ENCODE measurements at places on chromosomes 4 and X.

GRCh38 chrX:20529711-20530110 is 263.0 kb upstream of the RPS6KA3 start:
- no peak for DNase-seq

DNA sequence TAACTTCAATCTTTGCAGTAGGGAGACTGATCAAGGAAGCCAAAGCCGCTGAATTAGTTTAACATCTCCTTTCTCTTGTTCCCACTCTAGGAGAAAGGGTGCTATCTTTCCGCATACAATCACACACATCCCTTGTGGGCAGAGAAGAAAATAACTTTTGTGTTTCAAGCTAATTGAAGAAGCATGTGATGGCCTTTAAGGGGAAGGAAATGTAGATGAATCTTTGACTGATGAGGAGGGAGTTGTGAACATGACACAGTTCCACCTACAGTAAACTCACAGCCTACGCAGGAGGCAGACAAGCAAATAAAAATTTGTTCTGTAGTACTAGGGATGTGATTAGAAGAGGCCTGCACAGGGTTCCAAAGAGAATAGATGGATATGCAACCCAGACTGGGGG is 14.7 kb upstream of the SPATA4 start:
- DNase-seq: no peak

DNA sequence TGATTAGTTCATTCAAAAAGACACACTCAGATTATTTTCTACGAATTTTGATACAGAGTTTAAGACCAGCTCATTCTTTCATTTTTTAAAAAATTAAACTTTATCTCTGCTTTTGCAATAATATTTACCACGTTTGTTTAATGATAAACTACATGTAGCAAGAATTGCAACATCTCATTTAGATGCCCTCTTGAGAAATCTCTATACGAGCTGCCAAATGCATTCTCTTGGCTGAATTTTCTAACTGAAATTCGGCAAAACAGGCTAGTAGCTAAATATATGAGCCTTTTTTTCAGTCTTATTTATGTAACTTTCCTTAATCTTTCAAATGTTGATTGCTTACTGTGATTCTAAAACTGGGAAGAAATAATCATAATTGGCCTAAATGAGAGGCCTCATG is 2.1 kb upstream of the GC start:
- no peak for DNase-seq

GRCh38 chr4:171629182-171629581 is 184.0 kb upstream of the GALNTL6 start:
- DNase-seq: no peak

DNA sequence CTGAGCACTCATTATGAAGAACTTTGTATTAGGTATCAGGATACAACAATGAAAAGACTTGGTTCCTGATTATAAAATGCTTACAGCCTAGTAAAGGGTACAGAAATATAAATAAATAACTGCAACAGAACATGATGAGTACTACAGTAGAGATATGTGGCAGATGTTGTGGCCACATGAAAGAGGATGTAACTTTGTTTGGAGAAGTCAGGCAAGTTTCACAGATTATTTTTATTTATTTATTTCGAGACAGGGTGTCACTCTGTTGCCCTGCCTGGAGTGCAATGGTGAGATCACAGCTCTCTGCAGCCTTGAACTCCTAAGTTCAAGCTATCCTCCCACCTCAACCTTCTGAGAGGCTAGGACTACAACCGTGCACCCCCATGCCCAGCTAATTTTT is 15.8 kb upstream of the UBE2K start:
- DNase-seq: no peak

GRCh38 chrX:73525928-73526690 is 36.9 kb upstream of the CHIC1 start:
- DNase-seq: no peak

- no peak for DNase-seq
These were observed 43.3 kb upstream of the SOD3 start for GRCh38 chr4:24751926-24752539.

- DNase-seq: peak; percentile 47
These were observed 390.3 kb downstream of the SH2D1A start for GRCh38 chrX:124736553-124737270.

- DNase-seq: peak; percentile 16
These were observed 4.0 kb downstream of the NUDT10 start for GRCh38 chrX:51336584-51336983.

DNA sequence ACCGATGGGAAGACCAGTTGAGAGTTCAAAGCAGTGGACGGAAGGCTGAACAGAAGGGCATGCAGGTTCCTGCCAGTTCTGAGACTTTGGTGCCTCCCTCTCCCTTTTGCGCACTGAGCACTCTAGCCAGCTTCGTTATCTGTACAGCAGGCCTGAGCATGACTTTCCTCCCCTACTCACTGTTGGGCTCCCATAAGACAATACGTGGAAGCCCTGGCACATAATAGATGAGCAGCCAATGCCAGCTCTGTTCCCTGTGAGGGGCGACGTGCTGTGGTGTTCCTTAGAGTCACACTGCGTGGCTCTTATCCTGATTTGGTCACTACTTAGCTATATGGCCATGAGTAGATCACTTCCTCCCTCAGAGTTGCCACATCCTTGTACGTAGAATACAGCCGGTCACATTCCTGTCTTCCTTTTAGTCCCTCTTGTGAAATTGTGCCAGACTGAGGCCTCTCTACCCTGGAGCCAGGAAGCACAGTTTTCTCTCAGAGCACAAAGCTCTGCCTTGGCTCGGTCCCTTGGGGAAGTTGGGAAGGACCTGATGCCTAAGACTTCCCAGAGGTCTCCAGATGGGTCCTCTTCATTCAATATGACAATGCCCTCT is 160.4 kb upstream of the MAMLD1 start:
- peak; percentile 43 for DNase-seq

DNA sequence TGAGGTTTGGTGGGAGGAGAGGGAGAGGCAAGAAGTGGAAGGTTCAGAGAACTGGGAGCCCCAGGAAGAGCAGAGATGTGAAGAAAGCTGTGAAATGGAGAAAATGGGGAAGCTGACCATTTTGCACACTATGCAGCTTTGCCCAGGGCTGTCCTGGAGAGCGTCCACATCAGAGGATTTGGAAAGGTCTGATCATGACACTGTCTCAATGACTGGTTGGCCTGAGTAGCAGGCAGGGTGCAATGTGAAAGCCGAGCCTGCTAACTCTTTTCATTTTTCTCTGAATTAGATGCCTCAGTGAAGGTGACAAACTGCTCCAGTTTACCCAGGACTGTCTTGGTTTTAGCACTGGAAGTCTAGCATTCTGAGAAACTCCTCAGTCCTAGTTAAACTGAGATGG is 330.1 kb upstream of the RPS6KA3 start:
- no peak for DNase-seq

DNA sequence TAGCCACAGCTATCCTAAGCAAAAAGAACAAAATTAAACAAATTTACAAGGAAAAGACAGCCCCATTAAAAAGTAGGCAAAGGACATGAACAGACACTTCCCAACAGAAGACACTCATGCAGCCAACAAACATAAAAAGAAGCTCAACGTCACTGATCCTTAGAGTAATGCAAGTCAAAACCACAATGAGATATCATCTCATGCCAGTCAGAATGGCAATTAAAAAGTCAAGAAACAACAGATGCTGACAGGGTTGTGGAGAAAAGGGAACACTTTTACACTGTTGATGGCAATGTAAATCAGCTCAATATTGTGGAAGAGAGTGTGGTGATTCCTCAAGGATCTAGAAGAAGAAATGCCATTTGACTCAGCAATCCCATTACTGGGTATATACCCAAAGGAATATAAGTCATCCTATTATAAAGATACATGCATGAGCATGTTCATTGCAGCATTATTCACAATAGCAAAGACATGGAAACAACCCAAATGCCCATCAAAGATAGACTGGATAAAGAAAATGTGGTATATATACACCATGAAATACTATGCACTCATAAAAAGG is 163.0 kb upstream of the TET2 start:
- DNase-seq: no peak

- DNase-seq: no peak
These were observed 226.5 kb upstream of the PSAPL1 start for GRCh38 chr4:7661066-7661748.

DNA sequence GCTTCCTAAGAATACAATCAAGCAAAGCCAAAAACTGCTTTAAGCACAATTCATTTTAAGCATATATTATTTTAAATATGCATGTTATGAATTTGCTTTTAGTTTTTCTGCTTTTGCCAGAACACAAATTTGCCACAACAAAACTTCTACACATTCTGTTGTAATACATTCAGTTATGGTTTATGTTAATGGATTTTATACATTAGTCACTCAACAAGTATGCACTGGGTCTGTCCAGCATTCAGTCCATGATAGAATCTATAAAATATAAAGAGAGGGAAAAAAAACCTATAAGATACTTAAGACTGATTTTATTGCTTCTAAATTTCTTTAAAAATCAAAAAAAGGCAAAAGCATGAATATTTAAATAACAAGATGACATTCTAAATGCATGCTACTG is 22.2 kb downstream of the IQCM start:
- DNase-seq: no peak

DNA sequence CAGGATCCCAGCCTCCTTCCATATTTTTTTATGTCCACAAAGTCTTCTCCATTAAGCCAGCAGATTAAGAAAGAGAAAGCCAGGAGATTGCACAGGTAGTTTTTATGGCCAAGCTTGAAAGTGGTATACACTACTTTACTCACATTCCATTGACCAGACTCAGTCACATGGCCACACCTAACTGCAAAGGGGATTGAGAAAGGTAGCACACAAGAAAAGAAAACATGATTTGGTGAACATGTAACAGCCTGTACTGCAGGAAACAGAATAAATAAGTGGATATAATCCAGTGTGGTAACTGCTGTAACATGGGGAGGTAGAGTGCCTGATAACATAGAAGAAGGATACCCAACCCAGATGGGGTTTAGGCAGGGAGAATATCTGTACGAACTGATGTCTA is 43.9 kb downstream of the HOPX start:
- no peak for DNase-seq

- DNase-seq: no peak
These were observed 110.5 kb upstream of the ENPP6 start for GRCh38 chr4:184328022-184328736.

- no peak for DNase-seq
These were observed 712.4 kb upstream of the LCORL start for GRCh38 chr4:18733961-18734360.

GRCh38 chr4:5619913-5620625 is 88.3 kb downstream of the EVC2 start:
- no peak for DNase-seq

DNA sequence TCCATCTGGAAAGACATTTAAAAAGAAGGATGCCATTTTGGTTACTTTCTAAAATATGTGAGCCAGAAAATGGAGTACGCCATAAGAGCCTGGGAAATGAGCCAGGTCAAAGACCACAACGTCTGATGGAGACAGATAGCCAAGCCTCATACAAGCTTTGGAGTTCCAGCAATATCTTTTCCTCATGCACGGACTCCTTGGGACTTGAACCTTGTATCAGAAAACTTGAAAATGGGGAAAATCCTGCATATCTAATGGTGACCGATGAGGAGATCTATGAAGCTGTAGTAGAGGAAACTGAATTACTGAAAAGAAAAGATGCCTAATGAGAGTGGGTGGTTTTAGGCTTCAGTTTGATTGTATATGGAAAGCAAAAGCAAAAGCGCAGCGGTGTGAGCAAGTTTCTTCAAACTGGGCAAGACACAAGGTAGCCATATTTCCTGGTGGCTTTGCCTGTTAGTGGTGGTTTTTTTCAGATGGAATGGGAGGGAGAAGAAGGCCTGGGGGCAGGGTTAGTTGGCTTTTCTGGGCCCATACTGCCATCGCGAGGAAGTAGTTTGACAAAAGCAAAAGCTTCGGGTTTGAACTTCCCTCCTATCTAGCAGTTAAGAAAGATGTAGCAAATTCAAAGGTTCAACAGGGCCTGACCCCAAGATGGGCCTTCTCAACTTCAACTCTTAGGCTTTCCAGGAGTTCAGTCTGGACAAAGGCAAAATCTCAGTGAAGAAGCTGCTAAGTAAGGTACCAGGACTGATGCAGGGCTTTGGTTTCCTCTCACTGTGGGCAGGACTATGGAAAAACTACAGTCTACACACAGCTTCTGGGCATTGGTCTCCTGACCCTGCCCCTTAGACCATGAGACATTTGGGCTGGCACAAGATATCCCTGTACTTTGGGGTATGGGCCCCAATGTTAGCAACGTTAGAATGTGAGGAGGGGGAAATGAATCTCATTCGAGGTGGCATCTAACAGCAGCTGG is 210.0 kb upstream of the STK26 start:
- DNase-seq: peak; percentile 78

GRCh38 chr4:7087036-7087435 is 19.2 kb upstream of the GRPEL1 start:
- DNase-seq: no peak

DNA sequence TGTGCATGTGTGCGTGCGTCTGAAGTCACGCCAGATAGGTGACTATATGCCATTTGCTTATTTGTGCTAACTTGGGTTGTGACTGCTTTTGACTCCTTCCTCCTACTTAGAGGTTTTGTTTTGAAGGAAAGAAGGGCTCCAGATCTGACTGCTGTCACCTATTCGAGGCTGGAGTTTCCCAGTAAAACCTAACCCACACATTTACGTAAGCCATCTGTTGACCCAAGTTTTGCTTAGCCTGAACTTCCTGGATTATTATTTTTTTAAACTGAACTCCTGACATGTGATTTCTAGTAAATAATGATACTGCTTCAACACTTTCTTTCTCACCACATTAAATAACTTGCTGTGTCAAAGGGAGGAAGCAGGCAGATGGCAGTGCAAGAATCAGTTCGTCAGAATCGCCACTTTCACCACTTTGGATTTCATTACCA is 41.5 kb downstream of the DTHD1 start:
- DNase-seq: peak; percentile 23

- DNase-seq: no peak
These were observed 8.5 kb downstream of the UNC5C start for GRCh38 chr4:95540227-95540626.

- DNase-seq: no peak
These were observed 29.4 kb downstream of the TRPC5 start for GRCh38 chrX:112053169-112053568.

DNA sequence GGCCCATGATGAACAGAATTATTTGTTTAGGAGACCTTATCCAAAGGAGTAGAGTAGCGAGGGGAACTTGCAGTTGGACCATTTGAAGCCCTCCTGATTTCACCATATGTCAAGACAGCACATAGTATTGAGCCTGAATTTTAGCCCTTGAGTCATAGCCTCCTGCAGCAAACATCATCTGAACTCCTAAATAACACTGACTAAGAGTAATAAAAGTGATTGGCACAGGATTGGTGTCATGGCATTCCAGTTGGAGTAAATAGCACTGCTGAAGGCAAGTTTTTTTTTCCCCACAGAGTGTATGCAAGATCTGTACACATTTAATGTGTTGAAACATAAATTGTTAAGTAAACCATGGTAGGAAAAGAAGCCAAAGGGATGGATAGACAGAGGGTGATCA is 89.0 kb downstream of the COMMD8 start:
- DNase-seq: no peak

DNA sequence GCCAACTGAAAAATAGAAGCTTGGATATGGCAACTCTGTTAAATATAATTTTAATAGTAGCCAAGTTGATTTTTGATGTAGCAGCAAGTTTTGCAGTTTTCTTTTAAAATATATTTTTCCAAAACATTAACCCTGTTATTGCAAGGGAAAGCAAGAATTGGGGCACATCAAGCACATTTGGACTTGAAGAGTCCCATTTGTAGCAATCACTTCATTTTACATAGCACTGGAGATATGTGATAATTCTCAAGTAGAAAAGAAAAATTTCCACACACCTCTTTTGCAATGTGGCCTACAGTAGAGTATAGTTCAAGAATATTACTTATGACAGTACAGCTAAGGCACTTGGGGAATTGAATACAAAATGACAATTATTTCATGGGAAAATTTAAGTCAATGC is 1.9 kb upstream of the PPP4R3C start:
- no peak for DNase-seq

All from CD4-positive, alpha-beta T cell (primary cell).